ENCODE measurements at places on chromosomes 4 and X.

- DNase-seq: no peak
Measured at GRCh38 chrX:47420265-47420664, 49.9 kb downstream of the ZNF157 start.

GRCh38 chr4:46372878-46373277 lies 17.1 kb downstream of the GABRA2 start:
- DNase-seq: no peak

DNA sequence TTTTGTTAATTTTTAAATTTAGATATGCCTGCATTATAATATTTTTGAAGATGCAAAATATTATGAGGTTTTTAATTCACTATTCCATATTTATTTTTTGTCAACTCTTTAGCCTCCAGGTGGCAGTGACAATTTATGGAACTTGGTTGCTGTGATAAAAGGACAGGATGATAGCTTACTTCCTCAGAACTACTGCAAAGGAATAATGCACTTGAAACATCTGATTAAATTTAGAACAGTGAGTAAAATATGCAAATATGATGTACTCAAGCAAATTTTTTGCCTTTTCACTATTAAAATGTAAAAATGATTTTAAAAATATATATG lies 45.1 kb downstream of the SPATA4 start:
- peak; percentile 17 for DNase-seq

DNA sequence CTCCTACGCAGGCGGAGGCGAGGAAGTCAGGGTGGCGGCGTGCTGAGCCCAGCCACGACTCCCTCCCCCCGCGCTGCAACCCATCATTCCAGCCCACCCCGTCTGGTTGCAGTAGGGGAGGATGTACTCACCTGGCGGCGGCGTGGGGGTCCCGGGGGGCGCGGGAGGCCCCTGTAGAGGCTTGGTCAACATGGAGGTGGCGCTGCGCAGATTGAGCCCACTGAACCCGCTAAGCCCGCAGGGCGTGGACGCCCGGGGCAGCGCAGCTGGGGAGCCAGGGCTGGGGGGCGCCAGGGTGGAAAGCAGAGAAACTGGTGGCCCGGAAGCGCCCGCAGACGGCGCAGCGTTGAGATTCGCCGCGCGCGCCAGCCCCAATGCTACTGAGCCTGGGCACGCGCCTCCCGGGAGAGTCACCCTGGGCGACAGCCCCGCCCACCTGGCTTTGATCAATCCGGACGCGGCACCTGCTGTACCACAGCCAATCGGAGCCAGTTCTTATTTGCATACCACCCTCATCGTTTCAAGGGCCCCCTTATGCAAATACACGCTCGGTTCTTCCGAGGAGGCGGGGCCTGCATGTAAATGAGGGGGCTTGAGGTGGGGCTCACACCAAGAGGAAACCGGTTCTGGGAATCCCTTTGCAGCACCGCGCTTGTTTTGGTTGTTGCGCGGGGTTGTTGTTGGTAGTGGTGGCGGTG lies at the start of gene PIM2:
PIM2 (minus strand) TSS at position 382 of the 698 bp plus-strand sequence; CDS start at position 192, 190 bp downstream.
- peak; percentile 80 for DNase-seq

DNA sequence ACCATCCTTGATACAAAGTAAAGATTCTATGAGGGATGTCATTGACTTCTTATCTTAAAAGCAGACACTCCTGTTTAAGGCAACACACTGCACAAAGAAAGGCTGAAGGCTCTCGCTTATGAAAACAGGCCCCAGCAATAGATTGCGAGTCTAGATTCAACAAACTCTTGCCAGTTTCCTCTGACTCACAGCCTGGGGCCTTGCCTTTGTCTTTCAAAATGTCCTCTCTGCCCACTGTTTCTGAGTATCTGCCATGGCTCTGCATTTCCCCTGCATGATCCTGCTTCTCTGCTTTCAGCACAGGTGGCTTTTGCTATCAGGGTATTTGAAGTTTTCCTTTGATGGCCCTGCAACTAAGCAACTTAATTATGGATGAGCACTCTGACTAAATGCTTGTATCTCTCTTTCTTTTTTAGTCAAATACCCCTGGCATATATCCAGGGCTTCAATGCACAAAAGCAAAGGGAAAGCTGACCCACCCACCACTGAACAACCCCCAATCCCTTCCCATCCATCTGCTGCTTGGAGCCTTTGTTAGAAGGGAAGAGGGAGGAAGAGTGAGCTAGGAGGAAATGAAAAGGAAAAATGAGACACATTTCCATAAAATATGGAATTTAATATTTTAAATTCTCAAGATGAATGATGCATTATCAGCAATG lies 32.2 kb downstream of the NDP start:
- DNase-seq: peak; percentile 61

DNA sequence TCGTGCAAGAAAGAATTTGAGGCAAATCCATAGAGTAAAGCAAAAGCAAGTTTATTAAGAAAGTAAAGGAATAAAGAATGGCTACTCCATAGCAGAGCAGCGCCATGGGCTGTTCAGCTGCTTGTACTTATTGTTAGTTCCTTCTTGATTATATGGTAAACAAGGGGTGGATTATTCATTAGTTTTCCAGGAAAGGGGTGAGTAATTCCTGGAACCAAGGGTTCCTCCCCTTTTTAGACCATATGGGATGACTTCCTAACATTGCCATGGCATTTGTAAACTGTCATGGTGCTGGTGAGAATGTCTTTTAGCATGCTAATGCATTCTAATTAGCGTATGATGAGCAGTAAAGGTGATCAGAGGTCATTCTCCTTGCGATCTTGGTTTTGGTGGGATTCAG lies 23.5 kb upstream of the CEP135 start:
- DNase-seq: peak; percentile 8

GRCh38 chr4:23577398-23577797 lies 312.4 kb downstream of the PPARGC1A start:
- no peak for DNase-seq

DNA sequence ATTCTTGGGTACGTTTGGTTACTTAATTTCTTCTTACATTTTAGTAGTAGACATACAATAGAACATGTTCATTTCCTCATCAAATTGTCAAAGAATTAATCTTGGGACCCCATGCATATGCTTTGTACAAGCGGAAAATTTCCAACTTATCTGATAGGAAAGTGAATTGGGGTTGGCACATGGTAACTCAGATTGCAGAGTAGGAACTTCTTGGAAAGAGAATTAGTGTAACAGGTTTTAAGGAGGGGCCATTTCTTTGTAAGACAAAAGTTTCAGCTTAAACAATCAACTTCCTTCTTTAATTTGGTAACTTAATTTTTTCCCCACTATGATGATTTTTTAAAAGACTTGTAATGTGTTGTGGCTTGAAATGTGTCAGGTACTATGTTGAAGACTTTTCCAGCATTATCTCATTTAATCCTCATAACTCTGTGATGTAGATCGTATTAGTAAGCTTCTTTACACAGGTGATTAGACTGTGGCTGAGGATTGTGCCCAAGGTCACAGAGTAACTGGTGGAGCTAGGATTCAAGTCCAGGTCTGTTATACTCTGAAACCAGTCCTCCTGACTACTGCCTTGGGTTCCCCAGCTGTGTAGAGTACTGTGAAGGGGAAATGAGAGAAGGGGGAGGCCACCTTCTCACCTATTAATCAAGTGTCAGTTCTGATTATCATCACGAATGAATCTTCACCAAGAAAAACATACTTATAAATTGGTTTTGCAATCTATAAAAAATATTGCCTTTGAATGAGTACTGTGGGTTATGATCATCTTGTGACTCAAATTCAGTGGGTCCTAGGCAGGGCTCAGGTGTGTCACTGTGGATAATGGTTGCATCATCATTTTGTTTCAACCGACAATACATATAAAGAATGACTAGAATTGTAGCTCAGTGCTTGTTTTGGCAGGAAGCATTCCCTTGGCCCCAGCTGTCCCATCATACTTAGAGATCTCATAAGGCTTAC lies 4.3 kb downstream of the GK start:
- no peak for DNase-seq

- DNase-seq: no peak
Measured at GRCh38 chrX:110407910-110408545, 49.4 kb downstream of the RTL9 start.

DNA sequence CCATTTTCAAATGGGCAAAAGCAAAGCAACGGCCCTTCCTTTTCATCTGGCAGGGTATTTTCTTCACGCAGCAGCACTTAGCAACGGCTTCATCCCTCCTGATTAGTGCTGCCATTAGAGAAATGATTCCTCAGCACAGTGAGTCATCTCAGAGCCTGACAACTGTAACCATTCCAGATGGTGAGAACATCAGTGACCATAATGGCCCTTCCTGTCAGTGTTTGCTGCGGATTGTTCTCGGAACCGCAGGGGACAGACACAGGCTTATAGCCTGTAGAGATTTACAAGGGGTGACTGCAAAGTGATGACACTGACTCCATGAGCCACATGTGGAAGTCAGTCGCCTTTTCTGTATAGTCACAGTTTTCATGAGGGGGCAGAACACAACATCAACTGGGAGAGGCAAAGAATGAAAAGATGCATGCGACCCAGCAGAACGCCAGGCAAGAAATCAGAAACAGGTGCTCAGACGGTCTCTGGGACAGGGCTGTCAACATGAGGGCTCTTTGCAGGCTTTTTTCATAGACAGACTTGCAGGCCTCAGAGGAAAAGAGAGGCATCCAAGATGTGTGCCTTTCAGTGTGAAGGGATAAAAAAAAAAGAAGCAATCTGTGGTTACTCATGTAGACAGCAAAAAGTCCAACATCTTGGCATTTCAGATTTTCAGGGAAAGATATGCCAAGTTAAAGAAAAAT lies 69.9 kb upstream of the FBXW7 start:
- DNase-seq: peak; percentile 78

DNA sequence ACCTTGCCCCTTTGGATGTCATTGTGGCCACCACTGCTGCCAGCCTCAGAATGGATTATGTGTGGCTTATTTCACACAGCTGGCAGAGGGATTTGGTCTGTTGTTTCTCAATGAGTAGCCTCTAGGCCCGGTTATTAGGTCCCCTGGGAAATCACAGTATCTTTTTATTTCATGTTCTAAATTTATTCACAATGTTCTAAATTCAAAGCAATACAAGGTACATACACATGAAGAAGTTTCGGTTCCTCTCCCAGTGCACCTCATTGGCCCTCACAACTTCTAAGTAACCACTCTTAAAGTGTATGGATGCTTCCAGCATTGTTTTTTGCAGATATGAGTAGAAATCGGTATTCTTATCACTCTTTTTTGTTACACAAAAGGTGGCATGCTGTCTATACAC lies 262.7 kb downstream of the RCHY1 start:
- DNase-seq: no peak

- DNase-seq: no peak
Measured at GRCh38 chr4:94451051-94451694, 569 bp upstream of the PDLIM5 start.

DNA sequence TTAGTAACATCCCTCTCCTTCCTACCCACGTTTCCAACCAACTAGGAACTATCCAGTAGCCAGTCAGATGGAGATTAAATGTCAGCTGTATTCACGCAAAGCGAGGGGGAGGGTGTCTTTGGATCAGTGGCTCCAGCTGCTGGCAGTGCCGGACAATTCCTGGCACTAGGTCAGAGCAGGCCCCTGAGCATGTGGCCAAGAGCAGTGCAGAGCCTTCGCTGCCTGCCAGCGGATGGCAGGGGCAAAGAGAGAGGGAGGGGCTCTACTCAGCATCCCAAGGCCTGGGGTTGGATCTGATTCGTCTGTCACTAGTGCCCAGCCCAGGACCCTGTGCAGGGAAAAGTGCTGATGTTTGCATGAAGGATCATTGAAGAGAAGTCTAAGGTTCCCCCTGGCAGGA lies 28.7 kb upstream of the JAKMIP1 start:
- DNase-seq: no peak

- peak; percentile 23 for DNase-seq
Measured at GRCh38 chr4:125303058-125303457, 11.7 kb upstream of the FAT4 start.

DNA sequence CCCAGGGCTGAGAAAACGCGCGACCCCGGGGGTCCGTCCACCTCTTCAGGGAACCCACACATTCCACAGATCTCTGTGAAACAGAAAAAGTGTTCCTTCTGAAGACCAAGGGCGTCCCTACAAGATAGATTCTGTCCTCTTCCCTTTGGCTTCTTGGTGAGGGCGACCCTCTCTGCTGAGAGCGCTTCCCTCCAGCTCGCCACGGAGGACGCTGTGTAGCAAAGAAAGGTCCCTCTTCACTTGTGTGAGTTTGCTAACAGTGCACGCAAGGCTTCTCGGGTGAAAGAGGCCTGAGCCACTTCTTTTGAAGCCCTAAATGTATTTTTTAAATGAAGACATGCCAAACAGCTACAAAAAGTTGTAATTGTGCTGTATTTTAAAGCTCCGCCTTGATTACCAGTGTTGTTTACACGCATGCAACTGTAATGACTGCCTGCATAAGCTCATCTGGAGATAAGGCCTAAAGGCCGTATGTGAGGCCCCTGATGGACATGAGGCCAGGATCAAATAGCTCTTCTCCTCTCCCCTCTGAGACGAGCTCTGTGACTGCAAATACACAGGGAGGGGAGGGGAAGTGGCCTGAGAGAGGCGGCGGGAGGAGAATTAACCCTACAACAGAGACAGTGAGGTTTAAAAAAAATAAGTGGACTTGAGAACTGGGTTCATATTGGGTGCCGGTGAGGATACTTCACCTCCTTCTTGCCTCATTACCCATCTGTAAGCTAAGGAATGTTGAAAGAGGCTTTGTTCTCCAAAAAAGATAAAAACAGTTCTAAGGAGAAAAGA lies 95.5 kb downstream of the SOWAHB start:
- DNase-seq: peak; percentile 79

- no peak for DNase-seq
Measured at GRCh38 chr4:187103351-187103750, 379.7 kb upstream of the FAT1 start.

- no peak for DNase-seq
Measured at GRCh38 chrX:57241967-57242366, 44.5 kb upstream of the FAAH2 start.

DNA sequence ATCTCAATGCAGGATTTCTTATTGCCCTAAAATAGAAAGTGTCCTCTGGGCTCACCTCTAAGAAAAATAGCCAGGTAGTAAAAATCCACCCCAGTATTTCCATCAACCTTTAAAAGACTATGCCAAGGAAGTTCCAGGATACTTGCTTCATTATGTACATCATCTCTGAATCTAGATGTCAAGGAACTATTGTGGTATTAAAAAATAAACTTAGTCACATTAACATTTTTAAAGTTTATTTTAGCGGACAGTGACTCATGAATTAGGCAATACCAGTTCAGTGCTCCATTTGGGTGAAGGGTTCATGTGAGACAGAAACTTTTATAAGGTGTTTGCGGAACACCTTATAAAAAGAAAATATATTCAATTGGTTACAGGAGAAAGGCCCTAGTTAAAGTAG lies 209.2 kb downstream of the ADAM29 start:
- DNase-seq: peak; percentile 33

DNA sequence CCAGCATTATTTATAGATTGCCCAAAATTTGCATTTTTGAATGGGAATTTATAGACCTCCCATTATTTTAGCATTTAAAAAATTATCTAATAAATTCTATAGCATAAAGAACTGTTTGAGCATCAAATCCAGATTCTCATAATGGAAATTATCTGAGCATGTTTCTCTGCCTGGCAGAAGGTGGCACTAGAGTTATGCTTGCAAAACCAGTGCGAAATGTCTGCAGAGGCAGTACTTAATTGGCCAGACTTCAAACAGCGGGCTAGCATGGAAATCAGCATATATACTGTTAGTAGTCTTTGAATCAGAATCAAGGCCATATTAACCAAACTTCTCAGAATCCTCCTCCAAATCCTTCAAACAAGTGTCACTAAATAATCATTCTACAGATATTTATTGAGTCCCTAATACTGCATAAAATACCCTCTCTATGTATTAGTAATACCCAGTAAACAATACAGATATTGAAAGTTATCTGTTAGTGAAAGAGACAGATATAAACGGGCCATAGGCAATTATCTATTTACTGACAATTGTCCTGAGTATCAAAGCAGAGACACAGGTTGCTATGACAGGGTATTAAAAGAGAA lies 78.7 kb upstream of the DCLK2 start:
- peak; percentile 73 for DNase-seq
